Dermis blood vessel endothelial cell (primary cell): ENCODE measurements at places on chromosomes 1 and 21. TPM values are rescaled to one million over a fixed set of nuclear protein-coding genes. Genes with fewer than 3 reads are reported as not detected.

DNA sequence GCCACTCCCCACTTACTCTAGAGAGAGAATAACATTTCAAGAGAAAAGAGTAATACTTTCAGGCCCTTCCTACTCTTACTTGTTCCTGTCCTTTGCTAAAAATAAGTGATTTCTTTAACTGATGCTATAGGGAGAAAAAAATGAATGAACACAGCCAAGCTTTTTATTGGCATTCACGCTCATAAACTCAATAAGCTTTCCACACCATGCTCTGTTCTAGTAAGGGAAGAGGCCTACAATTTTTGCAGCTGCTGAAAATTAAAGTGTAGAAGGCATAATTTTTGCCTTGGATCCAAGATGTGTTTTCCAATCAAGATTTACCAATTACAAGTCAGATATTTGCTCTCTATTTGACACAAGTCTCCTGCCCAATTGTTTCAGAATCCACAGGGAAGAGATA, 188.1 kb upstream of the RGS18 start:
- DNase-seq: no peak

DNA sequence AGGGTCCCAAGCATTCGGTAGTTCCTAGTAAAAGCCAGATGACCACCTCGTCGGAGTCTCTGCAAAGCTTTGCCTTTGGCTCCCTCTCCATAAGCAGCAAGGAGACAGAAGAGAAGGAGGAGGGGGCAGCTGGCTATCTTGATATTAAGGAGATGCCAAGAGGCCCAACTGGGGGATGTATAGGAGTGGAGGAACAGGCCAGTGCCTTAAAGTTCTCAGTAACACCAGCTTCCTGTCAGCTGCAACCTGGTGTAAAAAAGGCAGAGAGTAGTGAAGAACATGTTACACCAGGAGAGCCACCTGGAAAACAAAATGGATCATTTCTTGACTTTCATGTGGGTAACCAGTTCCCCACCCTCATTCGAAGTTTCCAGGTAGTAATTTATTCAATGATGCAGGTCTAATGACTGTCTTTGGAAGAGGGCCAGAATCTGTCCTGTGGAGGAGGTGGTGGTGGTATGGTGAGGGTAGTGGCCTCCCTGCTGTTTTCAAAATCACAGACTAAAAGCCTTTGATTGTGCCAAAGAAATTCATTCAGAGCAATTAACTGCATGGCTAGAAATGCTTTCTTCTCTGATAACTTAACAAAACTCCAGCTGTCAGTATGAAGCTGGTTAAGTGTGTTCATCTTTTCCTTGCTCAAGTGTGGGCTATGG, 27.3 kb downstream of the TMEM200B start:
- DNase-seq: no peak

DNA sequence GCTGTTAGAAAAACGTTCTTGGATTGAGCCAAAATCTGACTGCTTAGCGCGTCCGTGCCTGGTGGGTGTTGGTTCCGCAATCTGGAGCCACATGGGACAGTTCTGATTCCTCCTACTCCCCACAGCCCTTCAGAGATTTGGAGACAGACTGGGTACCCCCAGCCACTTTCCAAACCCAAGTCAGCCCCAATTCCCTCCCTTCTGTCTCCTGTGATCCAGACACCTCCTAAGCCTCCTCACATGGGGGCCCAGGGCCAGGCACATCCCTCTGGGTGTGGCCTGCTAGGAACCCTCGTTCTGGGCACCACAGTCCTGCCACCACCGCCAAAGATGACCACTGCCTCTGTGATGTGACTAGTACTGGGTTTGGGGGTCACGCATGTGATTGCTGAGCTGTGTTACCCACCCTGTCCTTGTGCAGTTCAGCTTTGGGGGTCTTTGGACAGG, 4.8 kb downstream of the PLA2G5 start:
- no peak for DNase-seq

- DNase-seq: no peak
Measured at GRCh38 chr1:109282497-109282951, 421 bp downstream of the PSRC1 start.

- DNase-seq: no peak
Measured at GRCh38 chr1:39063191-39063590, 37.0 kb downstream of the NDUFS5 start.

- DNase-seq: no peak
Measured at GRCh38 chr1:56933606-56934005, 32.2 kb downstream of the C8B start.

DNA sequence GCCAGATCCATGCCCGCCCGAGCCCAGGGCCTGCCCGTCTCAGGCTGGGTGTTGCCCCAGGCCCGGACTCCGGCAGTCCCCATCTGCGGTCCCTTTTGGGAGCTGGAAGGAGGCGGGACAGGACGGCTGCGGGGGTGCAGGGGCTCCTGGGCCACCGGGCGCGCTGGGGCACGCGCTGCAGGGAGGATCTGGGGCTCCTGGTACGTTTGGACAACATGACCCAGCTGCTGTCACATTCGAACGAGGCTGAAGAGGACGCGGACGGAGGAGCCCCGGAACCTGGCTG, 6.6 kb upstream of the CALML6 start:
- no peak for DNase-seq

Gene CCDC181
- total RNA-seq: not detected in 2 replicates

Gene IFI44
- 9.5 and 17.3 TPM in 2 replicates for total RNA-seq

Gene ZYG11A
- 0.17 and 1.2 TPM in 2 replicates for total RNA-seq
